ENCODE measurements at places on chromosomes 7 and 10.

DNA sequence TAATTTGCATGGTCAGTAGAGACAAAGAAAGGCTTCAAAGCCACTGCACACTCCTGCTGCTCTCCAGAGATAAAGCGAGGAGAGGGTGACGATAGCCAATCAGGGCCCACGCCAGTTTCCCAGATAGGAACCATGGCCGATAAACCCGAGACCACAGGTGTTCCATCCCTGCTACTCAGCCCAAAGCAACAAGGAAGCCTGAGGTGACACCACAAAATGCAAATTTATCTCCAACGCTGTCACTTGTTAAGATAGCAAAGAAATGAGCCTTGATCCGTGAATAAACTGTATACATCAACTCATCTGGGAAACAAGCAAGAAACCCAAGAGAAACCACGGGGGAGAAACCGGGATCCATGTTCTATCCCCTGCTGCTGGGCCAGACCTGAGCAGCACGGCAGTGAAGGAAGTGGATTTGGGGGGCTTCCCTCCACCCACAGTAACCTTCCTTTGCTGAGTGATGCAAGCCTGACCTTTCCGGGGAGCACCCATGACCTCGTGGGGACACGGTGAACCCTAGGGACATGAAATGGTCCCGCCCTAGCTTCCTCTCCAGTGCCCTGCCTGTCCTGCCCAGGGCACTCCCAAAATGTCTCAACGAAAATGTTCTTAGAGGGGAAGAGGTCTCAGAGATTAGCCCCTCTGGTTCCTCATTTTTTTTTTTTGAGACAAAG, 164.6 kb downstream of the PTPRN2 start:
- no peak for DNase-seq

DNA sequence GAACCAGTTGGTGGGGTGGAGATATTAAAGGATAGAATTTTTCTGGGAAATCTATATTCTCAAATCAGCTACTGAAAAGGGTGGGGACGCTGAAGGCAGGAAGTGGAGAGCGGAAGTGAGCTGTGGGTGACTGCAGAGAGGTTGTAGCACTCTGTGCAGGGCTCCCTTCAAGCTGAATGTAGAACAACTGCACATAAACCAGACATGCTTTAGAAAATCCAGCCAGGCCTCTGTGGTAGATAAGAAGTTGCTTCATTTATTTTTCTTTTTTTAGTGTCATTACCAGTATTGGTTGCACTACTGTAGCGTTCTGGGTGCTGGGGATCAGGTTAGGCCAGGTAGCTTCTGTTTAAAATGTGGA, 127.8 kb downstream of the CELF2 start:
- no peak for DNase-seq

DNA sequence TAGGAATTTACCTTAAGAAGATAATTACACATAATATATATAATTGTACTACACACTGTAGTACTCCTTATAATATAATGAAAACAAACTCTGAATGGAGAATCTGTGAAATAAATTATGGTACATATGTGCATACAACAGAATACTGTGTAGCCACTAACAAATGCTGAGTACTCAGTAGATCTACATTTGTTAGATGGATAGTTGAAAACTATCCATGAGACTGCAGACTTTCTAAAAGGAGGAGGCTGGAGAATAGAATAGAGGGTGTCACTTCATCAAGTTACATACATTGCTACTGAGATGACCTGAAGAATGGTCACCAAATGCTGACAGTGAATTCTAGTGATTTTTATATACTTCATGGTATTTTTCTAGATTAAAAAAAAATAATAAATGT, 68.7 kb upstream of the OGDHL start:
- no peak for DNase-seq

- DNase-seq, result no peak
Measured at GRCh38 chr10:786633-787474, 97.4 kb upstream of the DIP2C start.

DNA sequence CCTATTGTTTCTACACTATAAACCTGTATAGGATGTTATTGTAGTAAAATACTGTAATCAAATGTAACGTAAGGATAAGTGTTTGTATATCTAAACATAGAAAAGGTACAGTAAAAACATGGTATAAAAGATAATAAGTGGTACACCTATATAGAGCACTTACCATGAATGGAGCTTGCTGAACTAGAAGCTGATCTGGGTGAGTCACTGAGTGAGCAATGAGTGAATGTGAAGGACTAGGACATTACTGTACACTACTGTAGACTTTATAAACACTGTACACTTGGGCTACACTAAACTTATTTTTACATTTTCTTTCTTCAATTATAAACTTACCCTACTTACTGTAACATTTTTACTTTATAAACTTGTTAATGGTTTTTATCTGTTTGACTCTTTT, 732.9 kb upstream of the LRRN3 start:
- no peak for DNase-seq

DNA sequence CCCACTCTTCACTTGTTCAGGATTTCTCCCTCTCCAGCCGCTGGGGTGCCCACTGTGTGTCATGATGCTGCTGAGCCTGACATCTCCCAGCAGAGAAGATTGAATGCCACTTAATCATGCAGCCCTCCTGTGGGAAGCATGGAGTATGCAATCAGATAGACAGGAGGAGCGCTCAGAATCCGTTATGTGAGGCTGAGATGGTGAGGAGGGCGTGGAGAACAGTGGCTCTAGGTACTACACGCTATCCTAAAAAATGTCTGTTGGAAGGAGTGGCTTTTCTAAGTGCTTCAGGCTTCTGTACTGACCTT, 334.3 kb downstream of the LRMDA start:
- no peak for DNase-seq

GRCh38 chr7:31014826-31015225, 37.3 kb upstream of the ADCYAP1R1 start:
- DNase-seq, result no peak

DNA sequence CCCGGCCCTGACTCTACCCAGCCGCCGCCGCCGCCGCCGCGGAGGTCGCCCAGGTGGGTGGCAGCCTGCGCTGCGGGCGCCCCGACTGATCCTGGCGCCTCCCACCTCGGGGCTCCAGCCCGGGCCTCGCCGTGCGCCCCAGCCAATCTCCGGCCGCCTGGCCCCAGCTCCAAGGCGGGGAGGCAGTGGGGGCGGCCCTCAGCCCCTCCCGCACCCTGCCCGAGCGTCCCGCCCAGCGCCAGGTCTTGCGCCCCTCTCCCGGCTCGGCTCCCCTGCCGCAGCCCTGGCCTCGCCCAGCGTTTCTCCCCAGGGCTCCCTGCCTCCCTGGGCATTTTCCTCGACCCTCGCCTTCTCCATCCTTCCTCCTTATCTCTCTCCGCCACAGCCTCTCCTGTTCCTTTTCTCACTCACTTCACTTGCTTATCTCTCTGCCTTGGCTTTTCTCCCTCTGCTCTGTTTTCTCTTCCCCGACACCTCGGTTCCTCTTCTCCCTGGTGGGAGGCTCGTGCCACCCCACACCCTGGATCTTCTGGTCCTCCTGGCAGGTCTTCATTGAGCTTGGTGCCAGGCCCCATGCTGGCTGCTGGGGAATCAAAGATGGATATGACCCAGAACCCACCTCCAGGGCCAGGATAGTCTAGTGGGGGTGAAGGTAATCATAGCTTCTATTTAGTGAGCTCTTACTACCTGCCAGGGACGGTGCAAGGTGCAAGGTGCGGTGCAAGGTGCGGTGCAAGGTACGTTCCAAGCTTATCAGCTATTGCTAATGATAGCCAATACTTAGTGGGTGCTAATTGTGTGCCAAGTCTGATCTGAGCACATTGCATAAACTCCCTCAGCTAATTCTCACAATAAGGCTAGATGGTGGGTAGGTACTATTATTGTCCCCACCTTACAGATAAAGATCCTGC, at the start of gene SFRP5:
SFRP5 (minus strand) TSS at position 87 of the 911 bp plus-strand sequence. CDS start 166 bp downstream, outside the sequence.
- DNase-seq, result no peak

DNA sequence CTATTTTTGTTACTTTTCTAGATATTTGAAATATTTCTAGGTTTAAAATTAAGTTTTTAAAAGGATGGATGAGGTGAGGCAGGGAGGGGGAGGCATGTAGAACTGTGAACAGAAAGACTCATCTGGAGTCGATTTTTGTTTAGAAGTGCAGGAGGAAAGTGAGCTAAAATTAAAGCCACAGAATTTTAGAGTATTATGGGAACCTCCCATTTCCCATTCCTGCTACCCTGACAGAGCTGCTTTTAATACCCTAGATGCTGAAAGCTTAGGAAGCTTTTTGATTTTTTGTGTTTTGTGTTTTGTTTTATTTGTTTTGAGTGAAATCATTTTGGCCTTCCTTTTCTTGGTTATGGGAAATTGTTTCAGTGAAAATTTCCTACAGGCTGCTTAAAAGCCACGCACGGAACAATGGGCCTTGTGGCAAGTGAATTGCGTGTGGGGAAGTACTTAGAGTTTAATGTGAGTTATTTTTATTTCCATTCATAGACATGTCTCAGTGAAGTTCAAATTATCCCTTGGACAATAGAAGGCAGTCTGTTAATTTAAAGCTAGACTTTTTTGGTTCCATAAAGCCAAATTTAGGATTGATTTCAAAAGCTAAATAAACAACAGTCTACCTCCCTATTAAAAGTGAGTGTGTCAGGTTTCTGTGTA, 102.0 kb upstream of the HDAC9 start:
- DNase-seq, result no peak

DNA sequence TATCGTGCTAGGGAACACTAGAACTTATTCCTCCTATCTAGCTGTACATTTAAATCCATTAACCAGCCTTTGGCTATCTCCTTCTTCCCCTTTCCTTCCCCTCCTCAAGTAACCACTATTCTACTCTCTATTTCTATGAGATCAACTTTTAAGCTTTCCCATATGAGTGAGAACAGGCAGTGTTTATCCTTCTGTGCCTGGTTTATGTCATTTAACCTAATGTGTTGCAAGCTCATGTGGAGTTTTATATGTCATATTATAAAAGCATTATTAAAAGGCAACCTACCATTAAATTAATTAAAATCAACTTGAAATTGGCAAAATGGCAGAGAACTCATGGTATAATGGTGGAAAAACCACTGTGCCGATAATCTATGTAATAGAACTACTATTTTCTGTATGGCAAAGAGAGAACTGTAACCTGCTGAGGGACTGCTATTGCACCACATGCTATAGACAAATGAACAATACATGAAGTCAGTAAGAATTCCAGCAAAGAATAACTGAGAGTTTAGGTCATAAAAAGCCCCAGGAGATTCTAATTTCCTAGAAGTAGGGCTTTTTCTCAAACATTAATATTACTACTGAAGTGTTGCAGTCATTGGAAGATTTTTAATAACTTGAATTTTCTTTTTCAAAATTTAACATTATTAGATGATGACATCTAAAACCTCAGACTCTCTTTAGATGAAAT, 81.8 kb downstream of the LRRN3 start:
- DNase-seq, result no peak

DNA sequence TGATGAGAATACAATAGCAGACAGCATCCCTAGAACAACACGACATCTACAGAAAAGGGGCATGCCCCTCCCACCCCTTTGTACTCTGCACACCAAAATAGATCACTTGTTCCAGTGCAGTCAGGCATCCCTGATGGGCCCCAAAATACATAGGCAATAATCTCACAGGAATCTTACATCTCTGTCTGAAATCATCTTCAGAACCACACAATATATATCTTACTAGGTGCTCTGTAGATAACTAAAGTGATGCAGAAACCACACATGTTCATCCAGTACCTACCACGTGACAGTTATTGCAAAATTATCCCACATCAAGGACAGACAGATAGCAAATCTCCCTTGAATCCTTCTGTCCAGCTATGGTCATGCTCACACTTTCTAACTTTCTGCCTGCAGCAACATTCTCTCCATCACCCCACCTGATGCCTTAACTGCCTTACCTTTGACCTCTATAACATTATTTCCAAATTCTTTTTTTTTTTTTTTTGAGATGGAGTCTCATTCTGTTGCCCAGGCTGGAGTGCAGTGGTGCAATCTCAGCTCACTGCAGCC, 30.7 kb downstream of the ST8SIA6 start:
- peak; percentile 20 for DNase-seq

DNA sequence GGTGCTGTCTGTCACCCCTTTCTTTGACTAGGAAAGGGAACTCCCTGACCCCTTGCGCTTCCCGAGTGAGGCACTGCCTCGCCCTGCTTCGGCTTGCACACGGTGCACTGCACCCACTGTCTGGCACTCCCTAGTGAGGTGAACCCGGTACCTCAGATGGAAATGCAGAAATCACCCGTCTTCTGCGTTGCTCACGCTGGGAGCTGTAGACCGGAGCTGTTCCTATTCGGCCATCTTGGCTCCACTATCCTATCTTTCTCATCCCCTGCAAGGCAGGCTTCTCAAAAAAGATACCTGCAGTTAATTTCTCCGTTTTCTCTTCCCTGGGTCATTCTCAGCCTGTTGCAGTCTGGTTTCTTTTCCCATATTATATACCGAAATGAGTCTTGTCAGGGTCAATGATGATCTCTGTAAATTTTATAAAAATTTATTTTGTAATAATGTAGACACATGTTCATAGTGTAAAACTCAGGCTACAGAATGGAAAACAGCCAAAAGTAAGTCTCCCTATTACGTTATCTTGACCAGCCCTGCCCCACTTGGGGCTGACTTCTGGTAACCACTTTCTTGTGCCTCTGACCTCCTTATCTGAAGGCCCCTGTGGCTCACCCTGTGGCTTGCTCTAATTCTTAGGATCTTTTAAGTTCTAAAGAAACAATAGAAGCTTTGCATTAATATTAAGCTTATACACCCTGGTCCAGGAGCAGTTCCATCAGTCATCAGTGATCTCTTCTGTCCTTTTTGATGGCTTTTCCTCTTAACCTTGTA, 20.7 kb downstream of the BLVRA start:
- no peak for DNase-seq

GRCh38 chr7:146262527-146262926, 145.9 kb downstream of the CNTNAP2 start:
- DNase-seq, result no peak

GRCh38 chr10:24162206-24162985, 46.5 kb upstream of the KIAA1217 start:
- no peak for DNase-seq

- DNase-seq, result peak; percentile 84
Measured at GRCh38 chr10:24444337-24444736, 235.4 kb downstream of the KIAA1217 start.

DNA sequence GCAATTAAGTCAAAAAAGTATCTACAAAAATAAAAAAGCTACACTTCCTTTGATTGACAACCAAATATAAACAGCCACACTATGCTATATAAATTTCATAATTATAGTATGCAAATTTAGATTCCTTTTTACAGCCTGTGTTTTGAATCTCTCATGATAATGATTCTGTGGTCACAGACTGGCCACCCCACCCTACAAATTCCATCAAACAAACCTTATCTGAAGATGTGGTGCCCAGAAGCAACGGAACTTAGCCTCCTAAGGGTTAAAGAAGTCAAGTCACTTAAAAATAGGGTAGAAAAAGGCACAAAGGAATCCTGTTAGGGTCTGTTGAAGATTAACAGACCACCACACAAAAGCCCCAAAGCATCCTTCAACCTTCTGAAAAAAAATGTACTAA, 351.8 kb downstream of the INHBA start:
- no peak for DNase-seq

- DNase-seq, result no peak
Measured at GRCh38 chr7:129786825-129787563, 165.8 kb downstream of the UBE2H start.

Data from HCEC 1CT (cell line).